ENCODE measurements at places on chromosomes 7 and 10.
A peak's percentile ranks its signal among the peaks of the same experiment; 100 is the strongest.

DNA sequence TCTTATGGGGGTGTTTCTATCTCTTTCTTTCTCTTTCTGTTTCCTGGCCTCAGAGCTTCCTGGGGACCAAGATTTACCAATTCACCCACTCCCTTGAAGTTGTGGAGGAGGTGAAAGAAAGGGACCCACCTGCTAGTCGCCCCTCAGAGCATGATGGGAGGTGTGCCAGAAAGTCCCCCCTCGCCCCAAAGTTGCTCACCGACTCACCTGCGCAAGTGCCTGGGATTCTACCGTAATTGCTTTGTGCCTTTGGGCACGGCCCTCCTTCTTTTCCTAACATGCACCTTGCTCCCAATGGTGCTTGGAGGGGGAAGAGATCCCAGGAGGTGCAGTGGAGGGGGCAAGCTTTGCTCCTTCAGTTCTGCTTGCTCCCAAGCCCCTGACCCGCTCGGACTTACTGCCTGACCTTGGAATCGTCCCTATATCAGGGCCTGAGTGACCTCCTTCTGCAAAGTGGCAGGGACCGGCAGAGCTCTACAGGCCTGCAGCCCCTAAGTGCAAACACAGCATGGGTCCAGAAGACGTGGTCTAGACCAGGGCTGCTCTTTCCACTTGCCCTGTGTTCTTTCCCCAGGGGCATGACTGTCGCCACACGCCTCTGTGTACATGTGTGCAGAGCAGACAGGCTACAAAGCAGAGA, 12.2 kb downstream of the AQP1 start:
- DNase-seq = no peak

DNA sequence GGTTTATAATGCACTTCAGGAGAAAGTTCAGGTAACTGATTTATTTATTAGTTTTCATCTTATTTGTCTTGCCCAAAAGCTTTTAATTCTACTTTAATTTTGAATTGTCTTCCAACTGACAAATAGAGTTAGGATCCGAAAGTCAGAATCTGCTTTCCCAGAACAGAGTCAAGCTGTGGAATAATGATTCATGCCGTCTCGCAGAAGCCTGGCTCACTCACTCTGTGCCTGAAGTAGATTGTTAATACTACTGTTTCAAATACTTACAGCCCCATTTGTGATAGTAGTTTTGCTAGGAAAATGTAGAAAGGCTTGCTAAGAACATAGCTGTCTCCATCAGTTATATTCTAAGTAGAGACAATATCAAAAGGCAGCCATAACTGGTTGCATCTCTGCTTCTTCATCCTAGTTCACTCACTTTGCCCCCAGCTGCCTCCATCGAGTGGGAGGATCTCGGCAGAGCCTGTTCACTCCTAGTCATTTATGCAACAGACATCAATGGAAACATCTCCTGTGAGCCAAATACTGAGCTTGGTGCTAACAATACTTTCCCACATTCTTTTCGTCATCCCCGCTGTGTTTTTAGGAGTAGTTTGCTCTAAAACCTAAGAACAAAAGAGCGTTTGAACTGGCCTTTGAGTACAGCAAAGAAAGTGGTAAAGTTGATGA, 28.0 kb downstream of the ABRAXAS2 start:
- DNase-seq = no peak

GRCh38 chr7:42095791-42096190, 141.2 kb downstream of the GLI3 start:
- no peak for DNase-seq

- DNase-seq = no peak
Measured at GRCh38 chr10:103680869-103681236, 174.5 kb downstream of the SH3PXD2A start.

DNA sequence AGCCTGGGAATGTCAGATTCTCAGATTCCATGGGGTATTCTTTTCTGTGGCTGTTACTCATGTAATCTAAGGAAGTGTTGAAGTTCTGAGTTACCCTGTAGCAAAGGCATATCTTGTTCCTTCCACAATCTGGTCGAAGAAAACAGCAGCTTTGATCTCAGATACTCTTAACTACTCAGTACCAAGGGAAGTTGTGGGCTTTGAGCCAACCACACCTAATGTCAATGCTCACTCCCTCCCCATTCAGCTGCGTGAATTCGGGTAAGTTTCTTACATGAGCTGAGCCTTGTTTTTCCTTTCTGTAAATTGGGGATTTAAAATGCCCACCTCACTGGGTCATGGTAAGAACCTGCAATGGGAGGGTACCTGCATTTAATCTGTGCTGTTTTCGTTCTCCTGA, 52.5 kb downstream of the PTPRN2 start:
- DNase-seq = no peak

DNA sequence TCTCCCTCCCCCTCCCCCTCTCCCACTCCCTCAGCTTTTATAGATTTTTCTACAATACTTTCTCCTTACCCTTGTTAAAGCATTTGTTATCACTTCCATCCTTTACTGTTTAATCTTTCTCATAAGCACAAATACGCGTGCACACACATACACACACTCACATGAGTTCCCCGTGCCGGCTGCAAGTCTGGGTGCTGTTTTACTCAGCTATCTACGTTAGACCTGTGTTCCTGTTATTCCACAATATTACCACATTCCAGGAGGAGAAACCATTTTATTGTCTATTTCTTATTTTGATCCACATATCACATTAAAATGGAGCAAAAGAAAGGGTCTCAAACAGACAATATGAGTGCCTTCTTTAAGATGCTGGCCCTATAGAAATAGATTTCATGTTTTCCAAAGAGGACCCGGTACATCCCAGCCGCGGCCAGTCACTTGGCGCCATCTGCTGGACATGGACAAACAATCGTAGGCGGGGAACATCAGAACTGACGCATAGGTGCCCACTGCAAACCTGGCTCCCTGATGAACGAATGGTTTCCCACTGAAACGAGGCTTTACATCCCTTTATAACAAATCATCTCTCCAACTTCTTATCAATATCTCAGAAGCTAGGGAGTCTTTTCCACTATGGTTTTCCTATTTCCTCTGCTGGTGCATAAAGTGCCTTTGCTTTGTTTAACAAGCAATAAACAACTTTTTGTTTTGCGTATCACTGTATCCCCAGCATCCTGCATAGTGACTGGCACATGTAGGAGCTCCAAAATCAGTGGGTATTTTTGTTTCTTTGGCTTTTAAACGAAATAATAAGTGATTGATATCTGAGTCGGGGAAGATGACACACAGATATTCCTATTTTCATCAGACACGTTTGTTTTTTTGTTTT, 25.2 kb upstream of the OPTN start:
- peak; percentile 34 for DNase-seq

- DNase-seq = no peak
Measured at GRCh38 chr7:155643804-155644177, 670 bp upstream of the RBM33 start.

DNA sequence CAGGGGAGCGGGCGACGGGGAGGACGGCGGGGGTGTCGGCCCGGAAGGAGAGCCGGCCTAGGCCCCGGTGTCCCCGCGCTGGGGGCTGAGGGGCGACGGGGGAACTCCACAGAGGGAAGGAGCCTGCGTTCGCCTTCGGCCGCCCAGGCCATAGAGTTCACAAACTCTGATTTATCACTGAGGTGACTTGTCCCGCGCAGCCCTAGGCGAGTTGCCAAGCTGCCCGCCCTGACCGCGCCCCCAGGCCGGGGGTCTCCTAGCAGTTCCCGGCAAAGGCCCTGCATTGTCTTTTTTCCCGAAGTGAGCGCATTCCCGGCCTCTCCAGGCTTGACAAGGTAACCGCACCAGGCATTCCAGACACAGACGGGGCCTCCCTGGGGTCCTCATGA, 2.9 kb upstream of the NKX6-2 start:
- DNase-seq = no peak

GRCh38 chr10:22479419-22479818, 134.1 kb downstream of the SPAG6 start:
- no peak for DNase-seq

- no peak for DNase-seq
Measured at GRCh38 chr10:16770670-16771069, 46.6 kb downstream of the RSU1 start.

DNA sequence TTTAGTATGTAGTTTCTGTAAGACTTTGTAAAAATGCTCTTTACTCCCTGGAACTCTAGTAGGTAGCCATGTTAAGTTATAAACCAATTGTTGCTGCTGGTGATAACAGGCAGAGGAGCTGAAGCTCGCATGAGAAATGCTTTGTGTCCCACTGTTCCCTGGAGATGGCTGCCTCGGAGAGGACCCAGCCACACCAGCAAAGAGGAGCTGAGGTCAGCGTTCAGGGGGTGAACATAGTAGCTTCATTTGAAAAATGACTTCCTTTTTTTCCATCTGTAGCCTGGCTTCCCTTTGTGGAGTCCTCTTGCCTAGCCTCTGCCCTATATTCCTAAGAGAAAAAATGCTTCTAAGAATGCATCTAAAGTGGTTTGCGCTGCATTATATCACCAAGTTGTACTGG, 20.3 kb downstream of the CELF2 start:
- DNase-seq = no peak

GRCh38 chr10:88870089-88870488, 10.0 kb upstream of the STAMBPL1 start:
- DNase-seq = no peak

DNA sequence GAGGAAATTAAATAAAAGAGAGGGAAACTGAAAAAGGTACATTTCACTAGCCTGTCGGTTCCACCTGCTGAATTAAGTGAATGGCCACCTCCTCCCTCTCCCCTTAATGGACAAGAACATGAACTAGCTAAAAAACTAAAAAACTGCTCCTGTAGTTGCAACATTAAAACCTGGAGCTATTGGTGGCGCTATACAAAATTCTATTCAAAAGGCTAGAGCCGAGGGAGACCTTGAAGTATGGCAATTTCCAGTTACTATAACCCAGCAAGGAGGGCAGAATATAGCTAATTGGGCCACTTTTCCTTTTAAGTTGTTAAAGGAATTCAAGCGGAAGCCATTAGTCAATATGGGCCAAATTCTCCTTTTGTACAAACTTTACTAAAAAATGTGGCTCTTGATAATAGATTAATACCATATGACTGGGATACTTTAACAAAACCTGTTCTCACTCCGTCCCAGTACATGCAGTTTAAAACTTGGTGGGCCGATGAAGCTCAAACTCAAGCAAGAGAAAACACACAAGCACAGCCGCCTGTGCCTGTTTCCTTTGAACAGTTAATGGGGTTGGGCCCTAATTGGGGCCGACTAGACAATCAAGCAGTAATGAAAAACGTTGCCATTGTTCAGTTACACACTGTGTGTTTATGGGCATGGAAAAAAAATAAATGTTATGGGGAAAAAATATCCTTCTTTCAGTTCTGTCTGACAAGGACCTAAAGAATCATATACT, 6.5 kb upstream of the CHST3 start:
- no peak for DNase-seq

DNA sequence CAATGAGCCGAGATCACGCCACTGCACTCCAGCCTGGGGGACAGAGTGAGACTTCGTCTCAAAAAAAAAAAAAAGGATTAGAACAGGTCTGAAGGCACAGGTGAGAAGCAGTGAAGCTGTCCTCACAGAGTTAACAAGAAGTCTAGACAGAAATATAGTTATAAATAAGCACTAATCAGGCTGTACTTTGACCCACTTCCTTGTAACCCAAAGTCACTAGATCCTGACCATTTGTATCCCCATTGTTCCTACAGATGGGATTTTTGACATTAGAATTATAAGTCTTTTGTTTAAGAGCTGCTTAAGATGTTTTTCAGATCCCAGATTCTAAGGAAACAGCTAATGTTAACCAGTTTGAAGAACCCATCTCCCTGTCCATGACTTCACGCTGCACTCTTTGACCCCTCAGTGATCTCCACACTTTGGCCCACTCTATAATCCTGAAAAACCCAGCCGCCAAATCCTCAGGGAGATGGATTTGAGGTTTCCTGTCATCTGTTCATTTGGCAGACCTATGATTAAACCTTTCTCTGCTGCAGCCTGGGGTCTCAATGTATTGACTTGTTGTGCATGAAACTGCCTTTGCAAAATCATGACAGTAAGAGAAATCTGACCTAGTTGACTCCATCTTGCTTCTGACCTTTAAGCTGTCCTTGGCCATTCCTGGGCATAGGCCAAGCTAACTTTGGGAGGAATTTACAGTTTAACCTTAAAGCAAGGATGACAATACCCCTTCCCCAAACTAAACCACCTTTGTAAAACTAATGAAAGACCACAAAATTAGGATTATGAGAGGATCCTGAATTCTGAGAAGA, 11.4 kb downstream of the SSMEM1 start:
- DNase-seq = no peak

DNA sequence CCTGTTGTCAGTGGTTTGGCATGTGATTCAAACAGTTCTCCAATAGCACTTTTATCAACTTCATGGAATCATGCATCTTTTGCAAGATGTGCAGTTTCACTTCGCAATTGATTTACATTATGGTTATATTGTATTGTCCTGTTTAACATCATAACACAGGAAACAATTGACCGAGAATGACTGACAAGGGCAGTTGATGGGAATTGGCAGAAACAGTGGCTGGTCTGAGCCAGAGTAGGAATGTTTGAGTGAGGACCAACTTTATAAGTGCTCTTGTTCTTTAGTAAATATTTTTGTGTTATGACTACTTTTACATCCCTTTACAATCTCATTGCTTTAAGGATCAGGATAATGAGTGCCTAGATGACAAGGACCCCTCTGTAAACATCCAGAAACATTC, 2.2 kb downstream of the KLHL7 start:
- no peak for DNase-seq

DNA sequence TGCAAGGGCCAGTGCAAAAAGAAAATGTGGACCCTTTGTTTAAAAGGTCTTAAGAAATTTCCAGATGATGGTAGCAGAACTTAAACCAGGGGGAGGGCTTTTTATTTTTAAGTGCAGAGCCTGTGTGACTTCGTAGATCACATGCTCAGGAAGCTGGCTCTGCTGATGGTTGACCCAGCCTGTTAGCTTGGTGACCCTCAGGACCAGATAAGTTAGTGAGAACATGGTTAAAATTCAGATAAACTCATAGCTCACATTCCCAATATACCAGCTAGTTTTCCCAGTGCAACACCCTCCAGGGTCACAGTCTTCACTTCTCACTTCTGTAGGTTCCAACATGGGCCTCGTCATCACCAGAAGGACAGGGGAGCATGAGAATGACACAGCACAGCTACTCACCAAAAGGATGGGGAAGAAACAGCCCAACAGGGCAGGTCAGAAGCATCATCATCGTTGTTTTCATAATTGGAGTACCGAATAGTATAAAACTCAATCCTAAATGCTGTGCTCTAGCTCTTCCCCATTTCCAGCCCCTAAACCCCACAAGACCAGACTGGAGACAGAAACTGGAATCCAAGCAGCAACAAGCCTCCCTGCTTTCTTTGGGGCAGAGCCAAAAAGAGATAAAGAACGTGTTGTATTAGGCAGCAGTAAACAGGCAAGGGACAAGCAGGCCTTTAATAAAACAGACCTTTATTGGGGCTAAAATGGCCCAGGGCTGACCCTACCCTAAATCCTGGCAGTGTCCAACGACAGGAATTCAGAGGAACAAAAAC, 102.2 kb upstream of the ANKRD1 start:
- no peak for DNase-seq

DNA sequence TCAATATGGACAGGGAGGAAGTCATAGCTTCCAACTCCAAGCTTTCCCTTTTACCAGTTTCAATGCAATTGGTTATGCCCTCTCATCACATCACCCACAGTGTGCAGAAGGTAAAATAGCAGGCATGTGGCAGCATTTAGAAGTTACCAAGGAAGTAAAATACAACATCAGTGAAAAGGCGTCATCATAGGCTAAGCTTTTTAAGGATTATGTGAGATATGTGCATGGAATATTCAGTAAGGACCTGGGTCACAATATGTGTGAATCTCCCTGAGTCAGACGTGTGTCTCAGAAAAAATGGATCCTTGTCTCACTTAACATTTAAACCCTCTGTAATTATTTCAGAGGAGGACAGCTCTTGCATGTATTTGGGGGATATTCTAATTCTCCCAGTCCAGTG, 522.8 kb upstream of the POM121L12 start:
- DNase-seq = no peak

- DNase-seq = no peak
Measured at GRCh38 chr10:13437026-13437555, 89.0 kb upstream of the SEPHS1 start.
